ENCODE measurements at places on chromosomes 3 and 15. TPM values are rescaled to one million over a fixed set of nuclear protein-coding genes. Genes with fewer than 3 reads are reported as not detected.

Gene TM6SF1
- 7.2 TPM for total RNA-seq

Gene WNT5A
- 13.7 TPM for total RNA-seq

Gene MEX3B
- 4.1 TPM for total RNA-seq

Gene FAM162A
- total RNA-seq, result 83.0 TPM

Gene RFTN1
- total RNA-seq, result 11.4 TPM

Gene CNTN6
- not detected for total RNA-seq

Gene SNURF
- 39.3 TPM for total RNA-seq

Gene GREM1
- 293 TPM for total RNA-seq

Gene TTLL13
- total RNA-seq, result 0.32 TPM

DNA sequence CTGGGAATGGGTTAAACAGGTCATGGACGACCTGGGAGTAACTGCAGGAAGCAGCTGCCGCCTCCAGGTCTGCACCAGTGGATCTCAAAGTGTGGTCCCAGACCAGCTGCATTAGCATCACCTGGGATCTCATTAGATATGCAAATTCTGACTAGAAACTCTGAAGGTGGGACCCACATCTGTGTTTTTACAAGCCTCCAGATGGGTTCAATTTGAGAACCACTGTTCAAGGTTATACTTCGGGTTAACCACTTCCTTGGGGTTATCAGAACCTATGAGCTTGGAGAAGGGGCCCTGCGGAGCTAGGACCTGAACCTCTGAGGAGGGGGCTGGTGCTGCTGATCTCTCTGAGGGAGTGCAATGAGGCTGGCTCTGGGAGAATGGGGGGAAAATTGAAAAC lies 324.8 kb upstream of the CTDSPL start:
- DNase-seq, result no peak

- no peak for DNase-seq
Measured at GRCh38 chr15:49467746-49468480, 44.9 kb downstream of the FGF7 start.

DNA sequence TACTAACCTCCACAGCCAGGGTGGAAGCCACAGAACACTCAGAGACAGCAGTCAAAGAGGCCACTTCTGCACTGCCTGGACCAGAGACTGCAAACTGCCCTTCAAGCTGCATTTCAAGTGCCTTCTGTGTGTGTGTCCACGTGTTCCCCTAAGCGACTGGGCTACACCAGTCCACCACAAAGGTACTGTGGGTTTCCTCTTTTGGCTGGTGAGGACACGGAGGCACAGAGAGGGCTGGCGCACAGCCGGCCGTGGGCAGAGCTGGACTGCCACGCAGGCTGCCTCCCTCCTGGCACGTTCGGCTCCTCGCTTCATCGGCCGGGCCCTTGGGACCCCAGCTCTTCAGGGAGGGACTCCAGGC lies 60.9 kb downstream of the MGLL start:
- DNase-seq, result no peak

GRCh38 chr3:69558912-69559311 lies 173.0 kb upstream of the FRMD4B start:
- DNase-seq, result peak; percentile 75

DNA sequence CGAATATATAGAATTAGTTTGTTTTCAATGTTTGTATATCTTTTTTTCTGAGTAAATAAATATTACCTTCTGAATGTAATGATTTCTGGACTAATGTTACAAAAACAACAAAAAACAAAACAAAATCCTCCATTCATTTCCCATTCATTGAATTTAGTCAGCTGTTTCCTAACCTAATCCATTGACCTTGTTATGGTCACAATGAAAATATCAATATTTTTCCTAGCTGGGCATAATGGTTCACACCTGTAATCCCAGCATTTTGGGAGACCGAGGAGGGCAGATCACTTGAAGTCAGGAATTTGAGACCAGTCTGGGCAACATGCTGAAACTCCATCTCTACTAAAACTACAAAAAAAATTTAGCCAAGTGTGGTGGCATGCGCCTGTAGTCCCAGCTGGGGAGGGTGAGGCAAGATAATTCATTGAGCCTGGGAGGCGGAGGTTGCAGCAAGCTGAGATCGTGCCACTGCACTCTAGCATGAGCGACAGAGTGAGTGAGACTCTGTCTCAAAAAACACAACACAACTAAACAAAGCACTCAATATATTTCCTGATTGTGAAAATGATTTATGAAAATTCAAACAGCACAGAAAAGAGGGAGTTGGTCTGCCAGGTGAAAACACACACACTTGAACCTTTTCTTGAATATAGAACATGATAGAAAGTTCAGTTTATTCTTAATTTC lies 23.0 kb upstream of the PLSCR4 start:
- no peak for DNase-seq

- DNase-seq, result no peak
Measured at GRCh38 chr3:105834768-105835167, 34.0 kb downstream of the CBLB start.

DNA sequence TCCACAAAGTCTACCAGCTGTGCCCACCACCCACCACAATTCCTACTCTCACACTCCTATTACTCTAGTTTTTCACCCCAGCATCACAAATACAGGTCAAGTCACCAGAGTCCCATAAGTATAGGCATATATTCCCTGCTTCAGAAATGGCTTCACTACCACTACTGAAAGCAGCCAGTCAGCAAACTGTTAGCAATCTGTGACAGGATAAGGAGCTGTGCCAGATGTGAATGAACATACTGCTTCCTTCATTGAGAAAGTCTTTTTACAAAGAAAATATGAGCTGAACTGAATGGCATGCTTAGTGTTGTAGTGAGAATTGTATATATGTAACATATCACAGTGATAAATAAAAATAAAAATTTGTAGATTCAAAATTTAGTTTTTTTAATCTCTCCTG lies 76.8 kb downstream of the C3orf85 start:
- no peak for DNase-seq

GRCh38 chr15:57251941-57252340 lies 124.4 kb upstream of the CGNL1 start:
- DNase-seq, result no peak

GRCh38 chr3:24646790-24647189 lies 152.1 kb upstream of the THRB start:
- DNase-seq, result no peak

DNA sequence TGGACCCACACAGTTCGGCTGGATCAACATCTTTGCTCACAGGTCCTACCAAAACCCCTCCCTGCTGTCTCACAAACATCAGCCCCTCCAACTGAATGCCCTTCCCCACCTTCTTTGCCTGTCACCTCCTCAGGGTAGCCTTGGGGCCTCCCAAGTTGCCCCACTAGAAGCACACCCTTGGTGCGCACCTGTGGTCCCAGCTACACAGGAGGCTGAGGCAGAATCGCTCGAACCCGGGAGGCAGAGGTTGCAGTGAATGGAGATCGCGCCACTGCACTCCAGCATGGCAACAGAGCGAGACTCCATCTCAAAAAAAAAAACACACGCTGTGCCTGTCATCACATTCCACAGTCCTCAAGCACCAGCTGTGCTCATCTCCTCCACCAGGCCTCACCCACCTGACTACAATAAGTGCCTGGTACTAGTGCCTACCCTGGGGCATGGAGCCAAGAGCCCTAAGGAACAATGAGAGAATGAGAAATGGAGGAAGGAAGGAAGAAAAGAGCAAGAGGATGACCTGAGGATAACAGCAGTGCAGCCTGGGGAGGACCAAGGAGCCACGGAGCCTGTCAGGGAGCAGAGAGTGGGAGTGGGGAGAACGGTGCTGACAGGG lies 26.0 kb downstream of the RPN1 start:
- DNase-seq, result peak; percentile 48

DNA sequence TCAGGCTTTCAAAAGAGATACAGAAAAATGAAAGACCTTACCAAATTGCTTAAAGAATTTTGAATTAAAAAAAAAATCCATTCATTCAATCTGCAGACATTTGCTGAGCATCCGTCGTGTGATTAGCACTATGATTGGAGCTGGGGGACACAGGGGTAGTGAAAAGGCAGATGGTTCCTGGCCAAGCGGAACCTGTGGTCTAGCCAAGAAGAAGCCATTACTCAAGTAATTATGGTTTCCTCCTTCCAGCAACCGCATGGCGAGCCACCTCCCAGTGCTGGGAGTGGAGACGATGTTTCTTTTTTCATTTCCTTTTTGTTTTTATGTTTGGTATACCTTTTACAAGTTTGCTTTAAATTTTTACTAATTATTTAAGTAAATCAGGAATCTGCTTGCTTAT lies 140.2 kb downstream of the CACNA2D3 start:
- DNase-seq, result no peak

- no peak for DNase-seq
Measured at GRCh38 chr15:86879250-86880229, 799.9 kb downstream of the AGBL1 start.
